ENCODE measurements at places on chromosomes 7 and 10.

GRCh38 chr10:1324903-1325302, 268.7 kb downstream of the WDR37 start:
- no peak for DNase-seq

- no peak for DNase-seq
Measured at GRCh38 chr10:26085549-26085948, 131.0 kb upstream of the GAD2 start.

DNA sequence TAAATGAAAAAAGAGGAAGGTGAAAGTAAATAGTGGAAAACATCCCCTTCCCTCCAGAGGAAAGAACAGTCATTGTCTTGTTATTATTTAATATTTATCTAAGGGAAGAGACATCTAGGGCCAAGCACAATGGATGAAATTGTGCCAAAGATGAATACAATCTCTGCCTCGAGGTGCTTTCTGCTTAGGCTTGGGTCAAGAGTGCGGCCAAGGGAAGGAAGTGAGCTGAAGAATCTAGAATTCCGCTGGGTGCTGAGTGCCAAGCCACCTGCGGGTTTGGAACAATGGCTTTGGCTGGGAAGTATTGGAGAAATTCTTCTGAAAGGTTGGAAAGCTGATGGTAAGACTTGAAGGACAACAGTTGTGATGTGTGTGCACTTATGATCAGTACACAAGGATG, 531.3 kb upstream of the FZD8 start:
- DNase-seq: no peak

DNA sequence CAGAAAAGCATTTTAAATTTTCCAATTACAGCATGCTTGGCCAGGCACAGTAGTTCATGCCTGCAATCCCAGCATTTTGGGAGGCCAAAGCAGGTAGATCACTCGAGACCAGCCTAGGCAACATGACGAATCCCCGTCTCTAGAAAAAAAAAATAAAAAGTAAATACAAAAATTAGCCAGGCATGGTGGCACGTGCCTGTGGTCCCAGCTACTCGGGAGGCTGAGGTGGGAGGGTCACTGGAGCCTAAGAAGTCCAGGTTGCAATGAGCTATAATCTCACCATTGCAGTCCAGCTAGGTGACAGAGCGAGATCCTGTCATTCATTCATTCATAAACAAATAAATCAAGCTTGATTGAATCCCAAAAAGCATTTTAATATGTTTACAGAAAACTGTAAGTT, 234.9 kb downstream of the PARD3 start:
- DNase-seq: no peak

- DNase-seq: no peak
Measured at GRCh38 chr10:130844310-130844709, 467.2 kb downstream of the TCERG1L start.

DNA sequence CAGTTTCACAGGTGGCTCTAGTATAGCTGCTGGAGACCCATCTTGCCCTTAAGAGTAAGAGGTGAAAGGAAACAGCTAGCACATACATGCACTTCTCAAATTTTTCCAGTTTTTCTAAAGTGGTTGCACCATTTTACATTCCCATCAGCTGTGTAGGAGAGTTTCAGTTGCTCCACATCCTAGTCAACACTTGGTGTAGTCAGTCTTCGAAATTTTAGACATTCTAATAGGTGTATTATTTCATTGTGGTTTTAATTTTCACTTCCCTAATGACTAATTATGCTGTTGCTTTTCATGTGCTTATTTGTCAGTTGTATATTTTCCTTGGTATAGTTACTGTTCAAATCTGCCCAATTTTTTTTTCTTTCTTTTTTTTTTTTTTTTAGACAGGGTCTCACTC, 9.5 kb upstream of the HACD1 start:
- no peak for DNase-seq

DNA sequence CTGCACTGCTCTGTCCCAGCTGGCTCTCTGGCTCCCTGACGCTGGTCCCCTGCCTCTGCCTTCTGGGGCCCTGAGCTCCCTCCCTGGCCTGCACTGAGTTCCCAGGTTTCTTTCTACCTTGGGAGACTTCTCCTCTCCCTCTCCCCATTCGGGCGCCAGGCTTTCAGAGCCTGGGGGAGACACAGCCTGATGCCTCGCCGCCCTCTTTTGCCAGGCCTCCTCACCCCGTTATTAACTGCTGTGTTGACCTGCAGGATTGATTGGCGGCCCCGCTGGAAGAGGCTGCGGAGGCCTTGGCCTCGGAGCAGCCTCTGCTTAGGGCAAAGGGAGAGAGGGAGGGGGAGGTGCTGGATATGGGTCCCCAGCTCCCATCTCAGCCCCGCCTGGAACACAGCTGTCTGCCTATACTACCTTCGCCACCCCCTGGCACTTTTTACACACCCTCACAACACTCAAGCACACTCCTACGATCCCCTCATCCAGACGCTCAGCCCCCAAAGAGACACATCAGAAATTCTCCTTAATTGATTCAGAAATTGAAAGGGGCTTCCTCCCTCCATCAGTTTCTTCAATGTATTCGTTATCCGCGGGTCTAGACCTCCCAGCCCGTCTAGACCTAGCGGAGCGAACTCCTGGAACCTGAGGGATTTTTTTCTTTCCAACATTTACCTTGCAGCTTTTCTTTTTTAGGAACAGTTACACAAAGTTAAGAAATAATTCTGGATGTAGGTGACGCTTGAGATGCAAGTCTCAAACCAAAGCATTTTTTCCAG, 7.1 kb upstream of the PAX2 start:
- no peak for DNase-seq

- no peak for DNase-seq
Measured at GRCh38 chr10:12020574-12020973, 22.0 kb downstream of the UPF2 start.

GRCh38 chr10:90484518-90484917, 373.3 kb downstream of the HTR7 start:
- no peak for DNase-seq

DNA sequence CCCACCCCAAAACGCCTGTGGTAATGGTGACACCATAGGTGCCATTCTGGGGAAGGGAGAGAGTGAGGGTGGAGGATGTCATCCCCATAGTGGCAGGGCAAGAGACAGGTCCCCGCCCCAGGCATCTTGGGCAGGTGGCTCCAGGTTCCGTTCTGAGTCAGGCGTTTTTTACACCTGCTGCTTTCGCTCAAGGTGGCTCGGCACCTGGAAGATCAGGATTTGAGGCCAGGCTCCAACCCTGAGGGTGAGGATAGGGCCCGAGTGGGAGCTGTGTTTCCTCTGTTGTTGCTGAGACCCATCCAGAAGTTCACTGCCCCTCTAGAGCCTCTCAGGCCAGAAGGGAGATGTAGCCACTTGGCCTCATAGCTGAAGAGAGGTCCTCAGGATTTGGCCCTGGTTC, 36.6 kb upstream of the DUSP5 start:
- DNase-seq: no peak

GRCh38 chr7:48183370-48183743, 12.1 kb downstream of the ABCA13 start:
- no peak for DNase-seq

GRCh38 chr10:122852261-122852660, 6.6 kb upstream of the CUZD1 start:
- no peak for DNase-seq

- DNase-seq: no peak
Measured at GRCh38 chr7:87091487-87092066, 32.1 kb upstream of the ELAPOR2 start.

- no peak for DNase-seq
Measured at GRCh38 chr7:2805213-2805944, 38.7 kb downstream of the GNA12 start.

GRCh38 chr7:28200598-28200997, 20.0 kb upstream of the JAZF1 start:
- DNase-seq: no peak

DNA sequence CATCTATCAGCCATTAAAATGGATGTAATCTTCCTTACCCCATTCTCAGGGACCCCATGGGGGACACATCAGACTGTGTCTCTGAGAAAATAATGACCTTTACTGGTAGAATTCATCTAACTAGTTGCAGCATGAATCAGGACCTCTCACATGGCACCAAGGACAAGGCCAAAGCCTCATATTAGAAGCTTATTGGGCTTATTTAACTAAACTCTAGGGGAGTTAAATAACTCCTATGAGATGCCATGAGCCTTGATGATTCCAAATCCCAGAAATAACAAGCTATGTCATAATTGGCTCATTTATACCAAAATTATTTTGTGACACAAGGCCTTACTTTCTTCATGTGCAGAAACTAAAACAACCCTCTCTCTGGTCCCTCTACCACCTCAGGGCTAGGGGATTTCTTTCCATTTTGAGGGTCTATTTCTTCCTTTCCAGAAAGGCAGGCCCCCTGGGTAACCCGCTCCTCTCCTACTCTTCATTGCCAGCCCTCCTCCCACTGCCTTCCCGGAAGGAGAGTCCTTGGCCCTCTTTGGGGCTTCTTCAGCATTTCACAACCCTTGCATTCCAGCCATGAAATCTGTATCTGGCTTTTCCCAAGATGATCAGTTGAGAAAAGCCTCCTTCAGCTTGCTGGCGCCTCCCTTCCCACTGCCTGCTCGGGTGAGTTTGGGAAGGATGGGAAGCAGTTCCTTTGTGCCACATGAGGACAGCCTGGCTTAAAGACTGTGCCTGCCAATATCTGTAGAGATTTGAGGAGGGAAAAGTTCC, 41.8 kb upstream of the TRIM8 start:
- no peak for DNase-seq

DNA sequence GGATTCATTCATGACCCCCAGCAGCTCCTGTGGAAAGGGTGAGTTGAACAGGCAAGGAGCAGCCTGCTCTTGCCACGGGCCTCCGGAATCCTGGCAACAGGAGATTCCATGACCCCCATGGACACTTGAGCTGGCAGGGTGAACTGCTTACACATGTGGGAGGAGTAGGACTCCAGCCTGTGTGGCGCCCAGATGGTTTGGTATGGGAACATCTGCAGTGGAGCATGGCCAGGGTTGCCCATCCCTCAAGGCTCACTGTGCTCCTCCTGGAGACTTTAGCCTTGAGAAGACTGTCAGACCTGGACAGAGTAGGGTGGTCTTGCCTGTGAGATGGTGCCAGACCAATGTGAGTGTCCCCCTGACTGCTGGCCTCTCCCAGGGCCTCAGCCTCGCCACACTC, 57.0 kb downstream of the HECTD2 start:
- no peak for DNase-seq

- DNase-seq: no peak
Measured at GRCh38 chr7:111529507-111530355, 32.6 kb downstream of the IMMP2L start.

DNA sequence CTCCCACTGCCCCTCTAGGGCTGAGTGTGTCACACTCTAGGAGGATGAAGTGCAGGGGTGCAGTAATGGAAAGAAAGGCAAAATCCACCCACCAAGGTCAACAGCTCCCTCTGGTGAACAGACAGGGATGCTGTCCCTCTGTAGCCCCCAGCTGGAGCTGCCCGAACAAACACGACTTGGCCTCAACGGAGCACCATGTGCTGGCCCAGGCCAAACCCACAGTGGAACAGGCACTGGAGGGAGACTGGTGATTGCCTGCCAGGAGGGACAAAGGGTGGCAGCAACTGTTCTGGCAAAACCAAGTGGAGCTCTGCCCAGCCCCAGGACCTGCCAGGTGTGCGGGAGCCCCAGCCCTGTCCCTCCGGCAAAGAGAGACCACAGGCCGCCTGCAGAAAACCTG, 20.7 kb downstream of the PDIA4 start:
- DNase-seq: no peak

GRCh38 chr10:104304927-104305326, 33.3 kb downstream of the ITPRIP start:
- DNase-seq: no peak

DNA sequence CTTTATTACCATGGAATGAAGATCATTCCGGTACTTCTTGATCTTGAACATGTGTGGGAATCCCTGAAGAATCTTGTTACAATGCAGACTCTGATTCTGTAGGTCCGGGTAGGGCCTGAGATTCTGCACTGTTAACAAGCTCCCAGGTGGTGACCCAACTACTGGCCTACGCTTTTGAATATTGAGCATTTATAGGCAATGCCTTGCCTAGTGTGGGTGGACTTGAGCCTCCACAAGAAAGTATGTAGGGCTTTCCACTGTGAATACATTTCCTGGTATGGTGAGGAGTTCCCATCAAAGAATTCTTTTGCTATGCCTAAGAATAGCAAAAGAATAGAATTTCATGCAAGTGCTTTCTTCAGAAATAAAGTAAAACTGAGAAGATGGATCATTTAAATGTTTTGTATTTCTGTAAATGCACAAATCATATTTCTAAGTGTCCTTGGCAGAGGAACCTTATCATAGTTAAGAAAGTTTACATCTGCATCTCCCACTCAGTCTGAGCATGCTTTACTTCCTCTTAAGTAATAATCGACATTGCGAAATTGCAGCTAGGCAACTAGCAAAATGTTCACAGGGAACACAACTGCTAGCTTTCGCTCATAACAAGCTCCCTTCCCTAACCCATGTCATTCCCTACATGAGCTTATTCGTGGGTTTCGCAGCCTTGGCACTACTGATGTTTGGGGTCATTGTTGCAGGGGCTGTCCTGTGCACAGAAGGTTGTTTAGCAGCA, 71.4 kb downstream of the AHR start:
- no peak for DNase-seq

- no peak for DNase-seq
Measured at GRCh38 chr10:17375936-17376584, 78.3 kb downstream of the ST8SIA6 start.

GRCh38 chr10:124632064-124632531, 112.1 kb downstream of the FAM53B start:
- DNase-seq: no peak

GRCh38 chr10:92598321-92598720, 5.4 kb downstream of the KIF11 start:
- DNase-seq: no peak

DNA sequence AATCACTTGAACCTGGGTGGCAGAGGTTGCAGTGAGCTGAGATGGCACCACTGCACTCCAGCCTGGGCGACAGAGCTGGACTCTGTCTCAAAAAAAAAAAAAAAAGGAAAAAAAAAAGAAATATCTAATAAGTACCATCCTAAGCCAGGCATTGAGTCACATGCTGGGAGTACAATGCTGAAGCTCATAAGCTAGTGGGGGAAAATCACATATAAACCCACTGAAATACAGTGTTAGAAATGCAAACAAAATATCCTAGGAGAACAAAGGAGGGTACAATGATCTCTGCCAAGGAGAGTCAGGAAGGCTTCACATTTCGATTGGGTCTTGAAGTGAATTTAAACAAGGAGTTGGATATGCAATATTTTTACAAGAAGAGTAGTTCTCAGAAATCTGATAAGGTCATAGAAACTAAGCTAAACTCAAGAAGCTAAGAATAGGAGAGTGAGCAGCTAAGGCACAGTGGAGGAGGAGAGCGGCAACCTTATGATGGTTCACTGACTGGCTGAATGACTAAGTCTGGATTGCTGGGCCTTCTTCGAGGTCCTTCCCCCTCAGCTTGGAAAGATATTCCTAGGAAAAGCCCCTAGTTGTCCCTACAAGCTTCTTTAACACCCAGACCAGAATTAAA, 115.5 kb downstream of the PHTF2 start:
- DNase-seq: no peak

All from H54 (cell line).